ENCODE measurements at places on chromosomes 12 and 14.

GRCh38 chr14:25516838-25517237 lies 466.9 kb upstream of the STXBP6 start:
- no peak for DNase-seq

DNA sequence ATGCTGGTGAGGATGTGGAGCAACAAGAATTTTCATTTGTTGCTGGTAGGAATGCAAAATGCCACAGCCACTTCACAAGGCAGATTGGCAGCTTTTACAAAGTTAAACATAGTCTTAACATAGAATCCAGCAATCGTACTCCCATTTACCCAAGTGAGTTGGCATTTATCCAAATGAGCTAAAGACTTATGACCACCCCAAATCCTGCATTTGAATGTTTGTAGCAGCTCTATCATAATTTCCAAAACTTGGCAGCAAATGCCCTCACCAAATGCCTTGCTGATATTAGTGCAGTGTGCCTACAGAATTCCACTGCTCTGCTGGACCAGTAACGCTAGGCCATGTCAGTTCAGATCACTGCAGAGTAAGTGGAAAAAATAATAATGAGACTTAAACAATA lies 120.7 kb upstream of the AMIGO2 start:
- no peak for DNase-seq

- no peak for DNase-seq
Observed at GRCh38 chr14:102150744-102151143, 11.0 kb downstream of the WDR20 start.

DNA sequence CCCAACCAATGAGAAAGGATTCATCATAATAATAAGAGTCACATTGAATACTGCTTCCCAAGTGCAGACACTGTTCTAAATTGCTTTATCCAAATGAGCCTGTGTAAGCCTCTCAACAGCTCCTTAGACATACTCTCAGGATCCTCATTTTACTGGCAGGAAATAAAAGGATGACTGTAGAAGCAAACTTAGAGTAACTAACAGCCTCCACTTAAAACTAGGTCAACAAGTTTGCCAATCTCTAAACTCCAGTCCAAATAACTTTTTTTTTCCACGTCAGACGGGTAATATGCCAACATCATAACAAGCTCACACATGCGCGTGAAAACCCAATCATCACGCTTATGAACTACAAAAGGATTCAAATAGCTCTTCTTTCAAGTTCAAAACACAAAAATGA lies 15.3 kb upstream of the DPF3 start:
- no peak for DNase-seq

GRCh38 chr14:62957562-62957961 lies 87.7 kb downstream of the KCNH5 start:
- no peak for DNase-seq

- no peak for DNase-seq
Observed at GRCh38 chr12:807041-807735, 54.8 kb downstream of the WNK1 start.

DNA sequence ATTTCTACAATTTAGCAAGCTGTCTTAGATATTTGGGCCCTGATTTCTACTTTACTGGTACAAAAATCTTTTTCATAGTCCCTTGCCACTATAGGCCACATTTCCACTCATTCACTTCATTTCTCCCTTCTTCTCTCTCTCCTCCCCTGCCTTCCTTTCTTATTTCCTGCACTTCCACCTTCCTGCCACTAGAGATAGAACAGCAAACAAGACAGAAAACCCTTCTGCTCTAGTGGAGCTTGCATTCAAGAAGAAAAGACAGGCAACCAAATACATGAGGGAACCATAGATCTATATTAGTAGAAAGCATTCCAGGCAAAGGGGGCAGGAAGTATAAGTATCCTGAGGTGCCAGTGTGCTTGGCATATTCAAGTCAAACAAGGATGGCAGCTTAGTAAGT lies 623.5 kb downstream of the FLRT2 start:
- no peak for DNase-seq

DNA sequence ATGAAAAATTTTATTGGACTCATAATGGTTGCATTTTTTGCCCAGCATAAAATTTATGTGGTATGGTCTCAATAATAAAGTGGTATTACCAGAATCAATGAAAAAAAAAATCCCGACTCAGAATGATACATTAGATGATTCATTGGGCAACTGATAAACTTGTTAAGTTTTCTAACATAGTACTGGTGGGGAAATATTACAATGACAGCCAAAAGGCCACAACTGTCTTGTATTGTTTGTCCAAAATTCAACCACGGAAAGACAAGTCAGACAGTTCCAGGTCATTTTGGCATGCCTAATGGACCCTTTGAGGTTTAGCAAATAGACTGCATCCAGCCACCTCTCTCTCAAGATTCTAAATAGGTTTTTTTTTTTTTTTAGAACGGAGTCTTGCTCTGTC lies 70.5 kb upstream of the TRIM9 start:
- DNase-seq: no peak

GRCh38 chr12:23356927-23357708 lies 592.4 kb downstream of the SOX5 start:
- DNase-seq: no peak

DNA sequence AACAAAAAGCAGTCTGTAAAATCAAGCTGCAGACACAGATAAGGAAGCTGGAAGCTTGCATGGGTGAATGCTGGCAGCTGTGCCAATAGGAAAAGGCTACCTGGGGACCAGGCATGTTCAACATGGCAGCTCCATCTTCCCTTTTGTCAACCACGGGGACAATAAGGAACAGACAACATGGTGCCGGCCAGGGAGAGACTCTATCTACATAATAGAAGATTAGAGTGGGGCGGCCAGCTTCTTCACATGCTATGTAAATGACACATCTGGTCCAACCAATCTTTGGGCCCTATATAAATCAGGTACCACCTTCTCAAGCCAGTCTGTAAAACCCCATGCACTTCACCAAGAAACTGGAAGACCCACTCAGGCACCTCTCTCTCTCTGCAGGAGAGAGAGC lies 157.6 kb downstream of the SUDS3 start:
- no peak for DNase-seq

- no peak for DNase-seq
Observed at GRCh38 chr12:102964872-102965271, 7.4 kb downstream of the ASCL1 start.

DNA sequence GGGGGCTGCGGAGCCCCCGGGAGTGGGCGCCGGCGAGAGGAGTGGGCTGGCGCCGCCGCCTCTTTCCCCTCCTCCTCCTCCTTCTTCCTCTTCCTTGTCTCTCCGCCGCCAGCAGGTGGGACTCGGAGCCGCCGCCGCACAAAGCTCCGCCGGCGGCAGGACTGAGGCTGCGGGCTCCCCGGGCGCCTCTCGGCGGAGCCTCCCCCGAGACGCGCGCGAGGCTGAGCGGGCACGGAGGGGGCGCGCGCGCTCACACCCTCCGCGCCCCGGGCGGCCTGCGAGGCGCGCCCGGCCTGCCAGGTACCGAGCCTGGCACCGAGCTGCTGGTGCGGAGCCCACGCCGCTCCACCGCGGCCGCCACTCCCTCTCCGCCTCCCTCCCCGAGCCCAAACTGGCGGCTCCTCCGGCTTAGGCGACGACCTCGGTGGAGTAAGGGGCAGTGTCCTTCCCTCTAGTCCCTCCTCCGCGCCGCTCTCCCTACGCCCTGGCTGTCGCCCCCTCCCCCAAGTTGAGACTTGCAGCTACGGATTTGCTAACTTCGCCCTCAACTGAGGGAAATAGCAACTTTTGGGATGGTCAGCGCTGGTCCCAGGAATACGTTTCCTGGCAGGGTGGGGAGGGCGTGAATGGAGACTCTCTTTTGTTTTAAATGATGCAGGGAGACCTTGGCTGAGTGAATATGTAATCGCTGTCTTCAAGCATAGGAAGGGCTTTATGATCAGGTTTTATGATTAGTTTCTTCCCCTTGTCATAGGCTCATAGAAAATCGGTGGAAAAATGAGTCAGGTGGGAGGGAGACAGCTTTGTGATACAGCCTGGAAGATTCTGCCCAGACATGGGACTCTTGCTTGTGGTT lies 199.5 kb upstream of the CAND1 start:
- peak; percentile 32 for DNase-seq

GRCh38 chr12:42615006-42615405 lies 25.5 kb upstream of the PRICKLE1 start:
- no peak for DNase-seq

- DNase-seq: no peak
Observed at GRCh38 chr12:214003-214741, at the start of gene SLC6A12. SLC6A12 (minus strand) TSS chr12:214157; CDS start chr12:209986, 4,171 bp downstream.

DNA sequence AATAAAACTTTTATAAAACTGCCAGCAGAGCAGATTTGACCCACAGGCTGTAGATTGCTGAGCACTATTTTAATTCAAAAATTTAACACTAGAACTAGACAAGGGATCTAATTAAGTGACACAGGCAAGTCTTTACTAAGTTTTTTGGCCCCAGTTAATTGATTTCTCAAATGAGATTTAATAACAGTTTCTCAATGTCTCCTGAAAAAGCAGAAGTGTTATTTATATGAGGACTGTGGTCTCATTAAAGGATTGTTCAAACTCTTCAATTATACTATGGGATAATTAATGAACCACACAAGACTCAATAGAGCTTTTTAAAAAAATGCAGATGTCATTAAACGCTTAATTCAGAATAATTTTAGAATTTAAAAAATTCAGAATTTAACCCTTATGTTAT lies 1.9 kb downstream of the HEATR5A start:
- DNase-seq: no peak

DNA sequence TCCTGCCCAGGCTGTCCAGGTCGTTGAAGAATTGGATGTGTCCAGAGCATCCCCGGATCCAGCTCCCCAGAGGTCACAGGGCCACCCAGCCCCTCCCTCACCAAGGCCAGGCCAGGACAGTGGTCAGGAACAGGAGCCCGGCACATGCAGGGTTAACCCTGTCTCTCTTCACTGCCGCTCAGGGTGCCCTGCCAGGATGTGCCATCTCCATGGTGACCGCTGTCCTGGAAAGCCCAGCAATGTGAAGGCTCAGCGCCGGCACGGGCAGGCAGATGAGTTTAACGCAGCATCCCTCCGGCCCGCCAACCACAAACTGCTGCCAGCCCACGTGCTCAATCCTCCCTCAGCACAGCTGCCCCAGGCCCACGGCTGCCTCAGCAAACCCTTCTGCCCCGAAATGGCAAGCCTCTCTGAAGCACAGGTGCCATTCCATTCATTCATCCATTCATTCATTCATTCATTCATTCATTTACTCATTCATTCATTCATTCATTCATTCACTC lies 4.4 kb downstream of the TMEM179 start:
- no peak for DNase-seq

GRCh38 chr14:89219051-89219450 lies 198.0 kb downstream of the FOXN3 start:
- no peak for DNase-seq

GRCh38 chr14:104868811-104869572 lies 3.9 kb downstream of the CEP170B start:
- no peak for DNase-seq

DNA sequence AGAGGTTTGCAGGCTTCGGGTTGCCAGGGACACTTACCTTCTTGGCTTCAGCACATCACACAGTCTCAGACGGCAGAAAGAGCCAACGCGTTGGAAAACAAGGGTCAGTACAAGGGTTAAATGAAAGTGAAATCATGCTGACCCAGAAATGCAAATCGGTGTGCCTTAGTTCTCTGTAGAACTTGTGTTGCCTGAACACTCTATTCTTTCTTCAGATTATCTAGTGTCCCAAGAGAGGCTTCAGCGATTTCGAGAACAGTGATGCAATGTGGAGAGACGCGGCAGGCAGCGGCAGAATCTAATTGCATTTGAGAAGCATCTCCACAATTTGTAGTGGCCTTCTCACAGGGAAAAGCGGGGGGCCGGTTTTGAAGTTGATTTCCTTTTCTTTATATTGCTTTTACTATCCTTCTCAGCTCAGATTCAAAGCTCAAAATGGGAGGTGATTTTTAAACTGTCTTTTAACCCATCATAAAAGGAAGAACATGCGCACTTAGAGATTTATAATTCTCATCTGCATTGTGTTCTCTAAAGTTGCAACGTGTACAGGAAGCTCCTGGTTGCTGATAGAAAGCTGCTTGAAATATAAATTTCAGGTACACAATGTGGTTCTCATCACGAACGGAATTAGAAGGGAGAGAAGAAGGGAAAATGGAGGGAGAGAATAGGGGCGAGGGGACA lies 67.8 kb upstream of the EGLN3 start:
- DNase-seq: no peak

DNA sequence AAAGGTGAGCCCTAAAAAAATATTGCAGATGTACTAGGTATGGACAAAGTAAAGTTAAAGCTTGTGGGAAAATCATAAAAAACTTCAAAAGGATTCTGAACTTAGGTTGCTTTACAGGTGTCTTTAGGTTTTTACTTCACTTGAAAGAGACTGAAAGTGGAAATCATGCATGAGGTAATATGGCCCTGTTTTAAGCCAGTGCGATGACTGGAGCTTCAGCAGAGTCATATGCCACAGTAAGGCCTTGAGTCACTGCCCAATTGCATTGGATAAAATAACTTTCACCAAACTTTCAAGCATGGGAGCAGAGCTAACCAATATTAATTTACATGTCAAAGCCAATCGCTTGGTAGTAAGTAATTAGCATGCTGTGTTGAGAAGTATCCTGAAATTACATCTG lies 63.9 kb upstream of the TMEM260 start:
- no peak for DNase-seq

DNA sequence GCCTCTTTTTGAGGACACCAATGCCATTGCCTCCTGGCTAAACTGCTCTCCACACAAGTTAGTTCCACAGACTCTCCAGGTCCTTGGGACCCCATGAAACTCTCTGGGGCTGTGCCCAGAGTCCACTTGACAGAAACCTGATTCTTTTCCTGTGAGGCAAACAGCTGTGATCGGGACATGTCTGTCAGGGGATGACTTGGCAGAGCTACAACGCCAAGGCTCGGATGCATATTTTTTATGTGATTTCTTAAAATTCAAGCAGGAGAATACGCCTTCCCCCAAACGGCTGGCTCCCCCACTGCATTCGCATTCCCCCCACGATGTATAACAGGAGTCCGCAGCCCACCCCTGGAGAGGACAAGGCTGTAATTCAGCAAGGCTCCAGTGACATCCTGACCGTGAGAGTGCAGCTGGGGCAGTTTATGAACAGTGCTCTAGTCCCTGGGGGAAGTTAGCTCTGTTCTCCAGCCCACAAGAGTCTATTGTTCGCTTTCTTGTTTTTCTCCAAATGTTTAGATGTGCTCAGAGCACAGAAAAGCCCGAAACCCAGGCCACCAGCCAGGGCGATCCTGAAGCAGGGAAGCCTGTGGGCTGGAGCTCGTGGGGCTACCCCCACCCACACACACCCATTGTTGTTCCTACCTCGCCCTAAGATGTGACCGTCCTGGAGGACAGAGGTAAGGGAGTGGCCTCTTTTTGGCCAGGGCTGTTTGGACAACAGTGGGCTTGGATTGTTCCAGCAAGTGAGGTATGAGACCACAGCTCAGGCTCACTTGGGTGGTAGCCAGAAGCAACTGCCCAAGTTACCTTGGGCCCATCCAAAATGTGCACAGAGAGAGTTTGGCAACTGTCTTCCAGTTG lies 159.5 kb downstream of the ZFP36L1 start:
- no peak for DNase-seq

Measured in memory B cell (primary cell).